ENCODE measurements at places on chromosomes 7 and 10.

- peak; percentile 52 for DNase-seq
These were observed 1154.8 kb downstream of the GATA3 start for GRCh38 chr10:9209105-9209798.

DNA sequence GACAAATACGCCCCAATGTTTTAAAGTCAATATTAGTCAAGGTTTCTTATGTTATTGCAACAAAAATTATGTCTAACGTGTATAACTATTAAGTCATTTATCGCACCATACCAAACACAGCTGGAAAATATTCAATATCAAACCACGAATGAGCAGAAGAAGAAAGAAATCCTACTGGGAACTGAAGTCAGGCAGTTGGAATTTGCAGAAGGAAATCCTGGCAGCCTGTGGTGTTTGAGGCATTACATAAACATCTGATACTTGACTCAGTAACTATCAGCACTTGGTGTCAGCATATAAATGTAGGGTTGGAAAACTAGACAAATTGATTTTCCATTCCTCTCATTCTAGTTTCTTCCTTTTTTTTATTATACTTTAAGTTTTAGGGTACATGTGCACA, 83.4 kb upstream of the NUPR2 start:
- DNase-seq, result no peak

GRCh38 chr10:91571671-91572070, 61.2 kb downstream of the PPP1R3C start:
- no peak for DNase-seq

- DNase-seq, result no peak
These were observed 9.1 kb downstream of the BMPR1A start for GRCh38 chr10:86765548-86765947.

GRCh38 chr7:27302590-27302989, 60.0 kb downstream of the EVX1 start:
- no peak for DNase-seq

GRCh38 chr7:29539471-29539870, 24.2 kb upstream of the PRR15 start:
- no peak for DNase-seq

DNA sequence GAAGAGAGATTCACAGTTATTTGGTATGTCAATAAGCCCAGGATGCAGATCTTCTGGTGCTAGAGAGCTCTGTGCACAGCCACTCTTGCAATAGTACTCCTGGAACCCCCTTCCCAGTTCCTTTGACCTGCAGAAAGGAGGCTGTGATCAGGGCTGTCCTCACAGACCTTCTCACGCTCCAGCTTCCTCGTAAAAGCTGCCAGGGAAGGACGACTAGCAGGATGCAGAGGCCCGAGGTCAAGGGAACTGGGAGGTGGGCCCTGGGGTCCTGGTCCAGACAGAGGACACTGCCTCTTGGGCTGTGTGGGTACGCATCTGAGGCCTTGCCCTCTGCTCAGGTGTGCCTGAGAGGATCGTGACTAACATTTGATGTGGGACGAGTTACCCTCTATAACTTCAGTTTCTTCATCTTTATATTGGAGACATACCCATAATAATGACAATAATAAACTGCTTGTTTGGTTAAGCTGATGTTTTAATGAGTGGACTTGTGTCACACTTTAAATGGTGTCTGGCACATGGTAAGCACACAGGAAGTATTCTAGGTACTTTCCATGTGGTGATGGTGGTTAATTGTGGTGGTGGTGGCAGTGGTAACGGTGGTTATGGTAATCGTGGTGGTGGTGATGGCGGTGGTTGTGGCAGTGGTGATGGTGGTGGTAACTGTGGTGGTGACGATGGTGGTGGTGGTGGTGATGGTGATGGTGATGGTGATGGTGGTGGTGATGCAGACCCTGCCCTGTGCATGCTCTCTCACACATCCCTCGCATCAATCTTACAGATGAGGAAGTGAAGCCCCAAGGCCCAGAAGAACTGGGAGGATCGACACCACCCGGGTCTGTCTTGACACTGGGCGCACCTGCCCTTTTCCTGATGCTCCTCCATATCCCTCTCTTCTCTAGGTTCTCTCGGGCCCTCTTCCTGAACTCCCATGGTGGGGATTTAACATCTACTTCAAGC, 235.2 kb upstream of the GRB10 start:
- DNase-seq, result no peak

DNA sequence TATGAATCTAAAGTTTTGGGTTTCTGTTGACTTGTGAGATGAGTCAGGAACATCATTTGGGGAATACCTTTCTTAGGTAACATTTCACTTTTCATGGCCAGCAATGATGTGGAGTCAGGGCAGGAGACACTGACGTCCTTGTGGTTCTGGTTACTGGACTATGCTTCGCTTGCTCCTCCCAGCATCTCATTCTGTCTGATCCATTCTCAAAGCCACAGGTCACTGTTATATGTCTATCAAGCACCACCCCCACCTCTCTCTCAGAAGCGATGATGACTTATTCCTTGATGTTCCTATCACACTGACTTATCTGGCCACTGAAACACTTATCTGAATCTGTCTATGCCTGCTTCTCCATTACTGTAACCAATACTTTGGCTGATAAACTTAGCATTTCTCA, 51.6 kb downstream of the TES start:
- no peak for DNase-seq

GRCh38 chr10:37703114-37703513, 154.3 kb downstream of the ZNF248 start:
- DNase-seq, result no peak

DNA sequence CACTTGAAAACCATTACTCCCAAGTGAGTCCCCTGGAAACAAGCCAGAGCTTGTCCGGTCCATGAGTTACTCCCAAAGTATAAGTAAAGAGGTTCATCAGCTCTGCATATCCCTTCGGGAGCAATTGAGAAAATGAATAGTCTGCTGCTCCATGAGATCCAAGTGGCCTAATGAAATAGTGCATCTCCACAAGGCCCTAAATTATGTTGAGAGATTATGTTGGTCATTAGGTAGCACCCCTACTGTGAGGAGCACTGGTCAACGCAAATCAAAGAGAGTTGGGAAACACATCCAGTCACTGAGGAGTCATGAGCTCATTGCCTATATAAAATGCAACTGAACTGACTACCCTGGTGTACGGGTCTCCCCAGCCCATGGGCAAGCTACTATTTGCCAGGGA, 205.5 kb upstream of the AOAH start:
- DNase-seq, result no peak

DNA sequence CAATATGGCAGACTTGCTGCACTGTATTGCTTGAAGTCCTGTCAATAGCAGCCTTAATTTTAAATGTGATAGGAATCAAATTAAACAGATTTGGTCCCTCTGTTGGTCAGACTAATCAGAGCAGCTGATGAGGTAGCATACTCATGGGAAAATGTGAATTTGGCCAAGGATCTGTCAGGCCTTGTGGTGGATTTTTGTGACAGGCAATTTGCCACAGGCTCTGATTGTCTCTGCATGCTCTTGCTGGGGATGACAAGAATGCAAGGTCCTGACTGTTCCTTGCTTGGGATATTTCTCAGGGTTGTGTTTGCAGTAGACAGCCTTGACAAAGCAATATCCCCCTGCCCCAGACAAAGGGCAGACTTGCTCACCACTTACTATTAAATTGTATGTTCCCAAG, 41.5 kb upstream of the GARS1 start:
- DNase-seq, result no peak

GRCh38 chr7:49631960-49632359, 141.5 kb upstream of the VWC2 start:
- DNase-seq, result no peak

DNA sequence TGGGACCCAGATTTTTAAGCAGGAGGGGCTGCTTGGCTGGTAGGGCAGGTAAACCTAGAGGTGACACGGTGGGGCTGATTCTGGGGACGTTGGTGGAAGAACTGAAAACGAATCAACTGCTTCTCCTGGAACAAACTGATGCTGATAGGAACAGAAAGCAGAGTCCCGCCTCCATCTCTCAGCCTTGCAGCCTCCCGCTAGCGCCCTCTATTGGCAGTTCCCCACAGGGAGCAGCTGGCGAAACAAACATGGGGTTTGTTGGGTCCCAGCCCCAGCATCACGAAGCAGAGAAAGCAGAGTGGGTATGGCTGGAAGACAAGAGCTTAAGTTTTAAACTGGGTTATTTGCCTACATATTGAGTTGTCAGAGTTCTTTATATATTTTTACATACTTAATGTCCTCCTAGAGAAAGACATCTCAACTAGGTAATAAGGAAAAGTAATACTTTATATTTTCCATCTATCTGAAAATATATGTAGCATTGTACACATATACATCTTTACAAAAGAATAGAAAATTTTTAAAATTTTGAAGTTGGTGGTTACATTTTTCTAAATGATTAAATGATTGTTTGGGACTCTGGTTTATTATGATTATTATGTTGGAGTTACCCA, 42.3 kb upstream of the FOXI2 start:
- no peak for DNase-seq

- no peak for DNase-seq
These were observed 2.1 kb downstream of the SPRN start for GRCh38 chr10:133422223-133422806.

DNA sequence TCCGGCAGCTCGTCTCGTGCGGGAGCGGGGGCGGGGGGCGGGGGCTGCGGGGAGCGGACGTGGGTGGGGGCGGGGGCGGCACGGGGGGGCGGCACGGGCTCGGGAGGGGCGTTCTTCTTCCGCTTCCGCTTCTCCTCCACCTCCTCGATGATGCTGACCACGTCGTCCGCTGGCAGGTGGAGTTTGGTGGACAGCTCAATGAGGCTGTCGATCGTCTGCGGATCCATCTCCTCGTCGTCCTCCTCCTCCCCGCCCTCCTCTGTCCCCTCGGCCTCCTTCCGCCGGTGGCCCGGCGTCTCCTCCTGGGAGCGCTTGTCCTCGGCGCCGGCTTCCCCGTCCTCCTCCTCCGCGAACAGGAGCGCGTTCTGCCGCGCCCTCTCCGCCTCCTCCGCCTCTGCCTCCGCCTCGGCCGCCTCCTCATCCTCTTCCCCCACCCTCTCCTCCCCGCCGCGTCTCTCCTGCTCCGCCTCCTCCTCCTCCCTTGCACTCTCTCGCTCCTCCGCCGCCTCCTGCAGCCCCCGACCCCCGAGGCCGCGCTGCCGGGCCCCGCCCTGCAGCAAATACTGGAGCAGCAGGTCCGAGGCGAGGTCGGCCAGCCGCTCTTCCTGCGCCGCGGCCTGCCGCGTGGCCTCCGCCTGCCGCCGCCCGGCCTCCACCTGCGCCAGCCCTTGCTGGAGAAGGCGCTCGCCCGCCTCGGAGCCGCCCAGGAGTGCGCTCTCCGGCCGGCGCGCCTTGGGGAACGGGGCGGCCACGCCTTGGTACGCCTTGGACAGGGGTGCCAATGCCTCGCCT, 1.9 kb downstream of the VGF start:
- no peak for DNase-seq

DNA sequence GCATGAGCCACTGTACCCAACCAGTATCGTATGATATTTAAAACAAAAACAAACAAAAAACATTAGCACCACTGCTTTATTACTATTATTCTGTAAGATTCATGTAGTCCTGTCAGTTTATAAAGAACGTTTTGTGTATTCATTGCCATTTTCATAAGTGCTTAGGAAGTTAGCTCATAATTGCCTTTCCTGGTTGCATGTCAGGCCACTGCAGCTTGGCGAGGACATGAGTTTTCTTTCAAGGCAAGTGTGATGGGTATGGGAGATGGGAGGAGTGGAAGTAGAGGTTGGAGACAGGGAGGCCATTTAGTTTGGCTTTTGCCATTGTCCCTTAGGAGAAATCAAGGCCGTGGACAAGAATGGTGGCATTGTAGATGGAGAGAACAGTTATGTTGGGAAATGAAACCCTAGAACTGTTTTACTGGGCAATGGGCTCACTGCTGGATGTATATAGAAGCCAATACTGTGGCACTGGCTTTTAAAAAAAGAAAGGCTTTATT, 48.9 kb downstream of the TYW1 start:
- no peak for DNase-seq

Data from activated CD4-positive, CD25-positive, alpha-beta regulatory T cell treated with anti-CD3 and anti-CD28 coated beads, Interleukin-2, amount 50 U/mL, for 16 hours (primary cell).